Activated naive CD4-positive, alpha-beta T cell treated with anti-CD3 and anti-CD28 coated beads, Interleukin-2, amount 50 U/mL, for 72 hours (primary cell): ENCODE measurements at places on chromosomes 7 and 10. TPM values are rescaled to one million over a fixed set of nuclear protein-coding genes. Genes with fewer than 3 reads are reported as not detected.

Gene GALNT11
- total RNA-seq = 22.6 TPM

Gene CRPPA
- total RNA-seq = 1.0 TPM

Gene ADIRF
- not detected for total RNA-seq

Gene ZNF680
- total RNA-seq = 14.6 TPM

Gene GSDME
- 3.2 TPM for total RNA-seq

Gene ENO4
- not detected for total RNA-seq

Gene RNLS
- total RNA-seq = 3.8 TPM

Gene HDAC9
- 0.84 TPM for total RNA-seq

Gene SFTPD
- 0.41 TPM for total RNA-seq

Gene AHR
- 44.1 TPM for total RNA-seq

Gene DRGX
- total RNA-seq = not detected

Gene CRHR2
- not detected for total RNA-seq

Gene NME8
- total RNA-seq = not detected

Gene PNLIPRP3
- total RNA-seq = not detected

Gene VAX1
- total RNA-seq = not detected

Gene MLXIPL
- total RNA-seq = not detected

Gene NYAP1
- total RNA-seq = 1.0 TPM

Gene APBB1IP
- total RNA-seq = 43.1 TPM

Gene COL13A1
- total RNA-seq = not detected

Gene HOXA5
- total RNA-seq = not detected

Gene ANTXRL
- not detected for total RNA-seq

Gene TMEM270
- not detected for total RNA-seq

Gene ERVW-1
- total RNA-seq = not detected

Gene LRRD1
- not detected for total RNA-seq

Gene TMEM140
- total RNA-seq = 8.3 TPM

Gene LRRC61
- 22.3 TPM for total RNA-seq

Gene UNC5B
- not detected for total RNA-seq

Gene MACC1
- not detected for total RNA-seq

Gene CELF2
- total RNA-seq = 95.0 TPM

Gene ORC5
- 19.6 TPM for total RNA-seq

Gene GNAT3
- not detected for total RNA-seq
